Thoracic aorta endothelial cell (primary cell): ENCODE measurements at places on chromosomes 5 and 9. TPM values are rescaled to one million over a fixed set of nuclear protein-coding genes. Genes with fewer than 3 reads are reported as not detected.

ECSCR gene
- 274 and 317 TPM in 2 replicates for total RNA-seq

CRB2 gene
- not detected in 2 replicates for total RNA-seq

SHB gene
- total RNA-seq = 18.5 and 22.2 TPM in 2 replicates

COL27A1 gene
- total RNA-seq = 19.4 and 23.2 TPM in 2 replicates

HMCN2 gene
- under 0.01 and 0.07 TPM in 2 replicates for total RNA-seq

RALGPS1 gene
- 3.7 TPM in 2 replicates for total RNA-seq

SEMA6A gene
- 1.1 and 1.6 TPM in 2 replicates for total RNA-seq

KIF24 gene
- total RNA-seq = 4.1 and 7.3 TPM in 2 replicates

NIM1K gene
- not detected in 2 replicates for total RNA-seq

GABRA6 gene
- 0.66 and 1.1 TPM in 2 replicates for total RNA-seq

SLC6A18 gene
- total RNA-seq = not detected in 2 replicates

BARHL1 gene
- total RNA-seq = not detected in 2 replicates
